ENCODE measurements at places on chromosomes 5 and 9.
A peak's percentile ranks its signal among the peaks of the same experiment; 100 is the strongest.

GRCh38 chr9:79574781-79575180 is 3.0 kb downstream of the TLE4 start:
- no peak for DNase-seq

DNA sequence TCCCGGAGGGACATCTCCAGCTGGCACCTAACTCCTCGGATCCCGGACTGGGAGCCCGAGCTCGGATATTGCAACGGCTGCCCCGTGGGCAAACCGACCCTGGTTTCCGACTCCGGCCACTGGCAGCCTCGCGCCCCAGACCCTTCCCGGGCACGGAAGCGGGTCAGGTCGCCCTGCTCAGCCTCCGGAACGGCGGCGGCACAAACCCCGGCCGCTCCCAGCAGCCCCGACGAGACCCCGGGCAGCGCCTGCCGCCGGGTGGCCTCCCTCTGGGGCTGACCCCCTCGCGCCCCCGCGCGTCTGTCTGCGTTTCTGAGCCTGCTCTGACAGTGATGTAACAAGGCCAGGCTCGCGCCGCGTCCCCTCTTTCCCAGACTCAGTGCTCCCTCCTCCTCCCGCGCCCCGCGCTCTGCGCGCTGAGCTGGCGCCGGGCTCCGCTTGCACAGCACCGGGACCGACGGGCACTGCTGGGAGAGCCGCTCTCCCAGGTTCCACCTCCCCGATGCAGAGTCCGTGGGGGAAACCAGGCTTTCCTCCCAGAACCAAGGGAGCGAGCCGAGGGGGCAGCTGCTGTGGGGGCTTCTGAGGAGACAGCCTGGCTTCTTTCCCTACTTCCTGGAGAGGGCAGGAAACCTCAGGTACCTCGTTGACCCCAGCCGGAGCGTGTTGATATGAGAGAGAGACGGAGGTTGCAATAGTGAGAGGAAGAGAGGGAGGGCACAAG is at the start of gene TMEM215:
Gene TMEM215, plus strand, starts transcription at position 373 of the 724 bp plus-strand sequence. CDS start 644 bp downstream, outside the sequence.
- peak; percentile 15 for DNase-seq

- no peak for DNase-seq
Observed at GRCh38 chr5:160727296-160727997, 124.6 kb downstream of the ATP10B start.

GRCh38 chr9:113482991-113483675 is 19.6 kb downstream of the RGS3 start:
- no peak for DNase-seq

DNA sequence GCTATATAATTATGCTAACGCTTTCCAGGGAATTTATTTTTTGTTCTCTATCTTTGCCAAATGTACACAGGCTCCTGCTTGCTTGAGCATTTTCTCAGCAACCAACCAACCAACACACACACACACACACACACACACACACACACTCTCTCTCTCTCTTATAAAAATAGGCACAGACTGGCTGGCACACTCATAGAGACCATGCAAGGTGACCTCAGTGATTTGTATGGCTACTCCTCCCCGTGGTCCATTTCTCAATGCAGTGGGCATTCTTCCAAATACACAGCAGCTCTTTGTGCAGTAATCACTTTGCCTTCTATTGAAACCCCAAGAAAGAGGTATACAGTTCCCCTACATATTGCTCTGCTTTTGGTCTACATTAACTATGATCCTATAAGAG is 416.0 kb downstream of the MAN2A1 start:
- DNase-seq, result no peak

DNA sequence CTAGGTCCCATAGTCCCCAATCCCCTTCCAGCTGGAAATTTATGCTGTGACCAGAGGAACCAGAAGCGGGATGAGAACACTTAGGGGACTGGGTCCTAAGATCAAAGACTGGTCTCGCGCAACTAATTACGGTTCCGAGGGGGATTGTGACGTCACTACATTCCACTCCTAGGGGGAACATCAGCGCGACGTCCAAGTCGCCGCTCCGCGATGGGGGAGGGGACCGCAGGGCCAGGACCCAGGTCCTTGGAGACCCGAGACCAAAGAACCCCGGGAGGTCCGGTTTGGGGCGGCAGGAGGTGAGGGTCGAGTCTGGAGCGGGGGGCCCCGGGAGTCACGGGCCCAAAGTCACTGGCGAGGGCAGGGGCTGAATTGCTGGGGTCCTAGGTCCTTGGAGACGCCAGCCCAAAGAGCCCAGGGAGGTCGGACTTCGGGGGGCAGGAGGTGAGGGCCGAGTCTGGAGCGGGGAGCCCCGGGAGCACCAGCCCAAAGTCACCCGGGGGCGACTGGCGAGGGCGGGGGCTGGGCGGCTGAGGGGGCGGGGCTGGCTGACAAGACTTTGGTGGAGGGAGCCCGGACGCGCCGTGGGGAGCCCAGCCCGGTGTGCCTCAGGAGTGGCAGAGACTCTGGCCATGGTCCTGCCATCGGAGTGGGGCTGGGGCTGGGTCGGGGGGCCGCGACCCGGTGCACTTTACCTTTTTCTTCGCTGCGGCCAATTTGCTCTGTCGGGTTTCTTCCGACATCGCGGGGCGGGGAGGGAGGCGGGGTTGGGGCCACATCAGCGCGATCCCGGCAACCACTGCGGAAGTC is at the start of gene GOLGA2:
Gene GOLGA2, minus strand, starts transcription at position 810 of the 810 bp plus-strand sequence. Its CDS starts 31 bp downstream, at position 779.
- no peak for DNase-seq
